ENCODE measurements at places on chromosomes 13 and 19. TPM values are rescaled to one million over a fixed set of nuclear protein-coding genes. Genes with fewer than 3 reads are reported as not detected.

The KCTD4 gene
- total RNA-seq = 7.8 TPM

The ZNF667 gene
- total RNA-seq = 9.4 TPM

The UPF3A gene
- 34.2 TPM for total RNA-seq

The COMP gene
- total RNA-seq = 2.0 TPM

The CERS4 gene
- 20.7 TPM for total RNA-seq

The HCST gene
- total RNA-seq = 14.4 TPM

The MAP4K1 gene
- total RNA-seq = 8.2 TPM

The ACER1 gene
- 0.14 TPM for total RNA-seq

The MEDAG gene
- 1.7 TPM for total RNA-seq

The SERTAD3 gene
- 38.8 TPM for total RNA-seq

The SPHK2 gene
- 51.8 TPM for total RNA-seq

The ZNF649 gene
- 13.9 TPM for total RNA-seq

The FFAR1 gene
- total RNA-seq = not detected

The ZNF471 gene
- total RNA-seq = 14.9 TPM

The KLK4 gene
- total RNA-seq = not detected

The CRLF1 gene
- total RNA-seq = 5.8 TPM

The CCL25 gene
- total RNA-seq = not detected

The SPTBN4 gene
- 3.5 TPM for total RNA-seq

The ZNF559 gene
- total RNA-seq = 19.9 TPM

The ZNF540 gene
- 3.1 TPM for total RNA-seq

The ZNF599 gene
- total RNA-seq = 9.0 TPM

Data from mucosa of gallbladder (tissue), 1 donor.